AG04450 (cell line): ENCODE measurements at places on chromosomes 5 and 9.
A peak's percentile ranks its signal among the peaks of the same experiment; 100 is the strongest.

DNA sequence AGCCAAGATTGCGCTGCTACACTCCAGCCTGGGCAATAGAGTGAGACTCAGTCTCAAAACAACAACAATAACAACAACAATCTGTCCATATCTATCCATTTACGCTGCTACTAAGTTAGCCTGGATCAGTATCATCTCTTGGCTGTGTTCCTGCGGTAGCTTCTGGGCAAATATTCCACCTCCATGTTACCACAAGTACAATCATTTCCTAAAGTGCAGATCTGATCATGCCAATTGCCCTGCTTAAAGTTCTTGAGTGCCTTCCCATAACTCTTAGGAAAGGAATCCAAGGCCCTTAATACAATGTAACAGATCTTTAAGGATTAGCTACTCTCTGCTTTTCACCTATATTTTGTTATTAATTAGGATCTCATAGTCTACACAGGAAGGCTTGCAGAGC lies 15.4 kb upstream of the PPP2R2B start:
- no peak for DNase-seq

- DNase-seq: no peak
Measured at GRCh38 chr5:130316971-130317680, 412.9 kb downstream of the CHSY3 start.

- DNase-seq: no peak
Measured at GRCh38 chr5:131394128-131394527, 130.3 kb downstream of the CDC42SE2 start.

GRCh38 chr9:89888233-89888632 lies 283.4 kb downstream of the GADD45G start:
- DNase-seq: no peak

DNA sequence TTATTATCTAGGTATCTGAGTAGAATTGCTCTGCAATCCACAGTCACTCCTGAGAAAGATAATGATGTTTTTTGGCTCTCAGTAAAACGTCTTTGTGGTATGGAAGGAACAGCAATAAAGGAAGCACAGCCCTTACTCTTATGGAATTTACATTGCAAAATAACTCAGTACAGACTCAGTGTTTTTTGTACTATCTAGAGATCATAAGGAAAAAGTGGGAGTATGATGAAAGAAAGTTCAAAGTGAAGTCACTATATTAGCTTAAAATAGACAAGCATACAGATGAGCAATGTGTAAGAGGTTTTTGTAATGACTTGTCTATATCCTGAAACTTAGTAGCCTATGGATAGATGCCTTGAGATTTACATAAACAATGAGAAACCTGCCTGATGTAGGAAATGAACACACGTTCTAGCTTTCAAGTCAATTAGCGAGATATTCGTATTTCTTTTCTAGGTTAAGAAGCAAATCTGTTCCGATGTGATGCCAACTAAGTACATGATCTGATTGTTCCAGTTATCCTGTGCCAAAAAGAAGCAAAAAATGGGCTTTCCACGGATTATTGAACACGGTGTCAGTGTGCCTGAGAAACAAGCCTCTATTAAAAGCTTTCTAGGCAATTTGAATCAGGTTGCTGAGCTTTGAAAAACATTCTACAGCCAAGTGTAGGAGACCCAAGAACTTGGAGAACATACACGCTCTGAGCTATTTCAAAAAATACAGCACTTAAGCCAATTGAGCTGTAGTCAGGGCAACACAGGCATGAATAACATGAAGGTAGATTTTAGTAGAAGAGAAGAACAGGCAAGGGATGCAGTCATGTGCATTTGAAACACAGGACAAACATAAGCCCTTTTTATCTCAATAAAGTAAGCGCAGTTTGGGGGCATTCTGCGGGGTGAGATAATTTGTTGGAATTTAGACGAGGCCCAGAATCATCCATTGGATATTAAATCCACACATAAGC lies 86.3 kb upstream of the TAF11L2 start:
- no peak for DNase-seq

DNA sequence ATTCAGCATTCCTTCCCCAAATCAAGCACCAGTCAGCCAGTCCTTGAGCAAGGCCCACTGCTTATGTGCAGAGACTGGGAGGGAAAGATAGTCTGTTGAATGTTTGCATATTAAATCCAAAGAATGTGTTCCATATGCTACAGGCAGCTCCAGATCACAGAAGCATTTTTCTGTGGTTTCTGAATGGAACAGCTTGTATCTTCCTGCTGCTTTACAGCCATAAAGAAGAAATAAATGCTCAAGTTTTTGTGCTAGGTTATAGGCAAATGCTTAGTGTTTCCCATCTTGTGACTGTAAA lies 310.3 kb downstream of the TRIM36 start:
- no peak for DNase-seq

DNA sequence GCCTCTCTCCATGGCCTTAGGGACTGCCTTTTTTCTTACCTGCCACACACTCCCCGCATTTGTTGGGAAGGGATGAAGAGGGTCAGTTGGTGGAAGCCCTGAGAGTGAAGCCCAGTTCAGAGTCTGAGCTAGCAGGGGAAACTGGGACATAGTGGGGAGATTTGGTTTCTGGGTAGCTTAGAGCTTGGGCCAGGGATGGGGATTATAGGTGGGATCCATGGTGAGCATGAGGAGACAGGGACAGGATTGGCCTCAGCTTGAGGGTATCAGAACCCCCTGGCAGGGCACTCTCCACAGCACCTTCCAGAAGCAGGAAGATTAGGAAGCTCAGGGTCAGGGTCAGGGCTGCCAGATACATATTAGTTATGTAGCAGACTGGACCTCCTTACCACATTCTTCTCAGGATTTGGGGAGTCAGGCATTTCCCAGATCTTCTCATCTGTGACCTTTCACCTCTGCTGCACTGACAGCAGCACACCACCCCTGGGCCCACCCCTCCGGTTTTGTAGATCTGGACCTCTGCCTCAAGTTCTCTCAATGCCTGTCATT lies 17.9 kb downstream of the OR13J1 start:
- no peak for DNase-seq

DNA sequence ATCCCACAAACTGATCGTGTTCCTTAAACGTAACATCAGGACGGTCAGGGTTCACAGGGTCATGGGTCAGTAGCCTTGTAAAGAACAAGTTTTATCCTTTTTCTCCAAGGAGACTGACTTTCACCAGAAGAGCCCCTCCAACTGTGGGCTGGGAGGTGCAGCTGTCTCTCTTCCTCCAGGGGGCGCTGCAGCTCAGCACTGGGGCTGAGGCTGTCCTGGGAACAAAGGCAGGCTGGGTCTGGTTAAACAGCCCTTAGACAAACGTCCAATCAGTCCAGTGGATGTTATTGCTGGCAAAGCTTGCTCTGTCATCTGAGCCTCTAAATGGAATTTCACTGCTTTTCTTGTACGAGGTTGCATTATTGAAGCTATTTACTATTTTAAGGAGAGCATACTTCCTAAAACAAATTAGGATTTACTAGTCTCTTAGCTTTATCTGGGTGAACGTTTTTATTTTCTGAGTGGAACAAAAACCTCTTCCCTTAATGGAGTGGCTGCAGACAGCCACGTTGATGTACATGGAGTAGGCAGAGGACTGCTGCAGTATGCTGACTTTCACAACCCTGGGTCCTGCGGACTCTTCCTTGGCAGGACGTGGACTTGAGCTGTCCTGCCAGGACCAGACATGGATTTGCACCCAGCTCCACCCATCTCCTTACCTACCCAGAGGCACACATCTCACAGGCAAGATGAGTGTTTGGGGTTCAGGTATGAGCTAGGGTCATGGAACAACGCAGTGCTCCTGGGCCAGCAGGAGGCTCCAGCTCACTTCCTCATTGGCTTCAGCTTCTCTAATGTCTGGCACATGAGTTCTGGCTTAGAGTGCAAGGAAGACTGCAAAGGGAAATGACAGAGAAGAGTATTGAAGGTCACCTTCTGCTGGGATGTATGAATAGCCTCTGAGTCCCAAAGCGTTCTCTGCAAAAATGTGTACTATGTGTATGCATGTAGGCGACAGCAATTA lies 7.8 kb downstream of the EXOSC2 start:
- DNase-seq: peak; percentile 81

DNA sequence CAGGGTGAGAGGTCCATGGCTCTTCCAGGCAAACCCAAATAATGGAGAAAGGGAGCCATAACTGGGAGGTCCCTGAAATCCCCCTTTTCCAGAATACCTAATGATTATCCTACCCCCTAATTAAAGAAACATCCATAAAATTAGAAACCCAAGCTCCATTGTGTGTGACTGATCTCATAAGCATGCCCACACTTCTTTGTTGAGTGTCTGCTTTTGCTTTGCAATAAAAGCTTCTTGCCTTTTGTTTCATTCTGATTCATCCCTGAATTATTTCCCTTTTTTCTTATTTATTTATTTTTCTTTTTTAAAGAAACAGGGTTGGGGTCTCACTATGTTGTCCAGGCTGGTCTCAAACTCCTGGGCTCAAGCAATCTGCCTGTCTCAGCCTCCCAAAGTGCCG lies 33.1 kb downstream of the BTF3 start:
- DNase-seq: no peak

DNA sequence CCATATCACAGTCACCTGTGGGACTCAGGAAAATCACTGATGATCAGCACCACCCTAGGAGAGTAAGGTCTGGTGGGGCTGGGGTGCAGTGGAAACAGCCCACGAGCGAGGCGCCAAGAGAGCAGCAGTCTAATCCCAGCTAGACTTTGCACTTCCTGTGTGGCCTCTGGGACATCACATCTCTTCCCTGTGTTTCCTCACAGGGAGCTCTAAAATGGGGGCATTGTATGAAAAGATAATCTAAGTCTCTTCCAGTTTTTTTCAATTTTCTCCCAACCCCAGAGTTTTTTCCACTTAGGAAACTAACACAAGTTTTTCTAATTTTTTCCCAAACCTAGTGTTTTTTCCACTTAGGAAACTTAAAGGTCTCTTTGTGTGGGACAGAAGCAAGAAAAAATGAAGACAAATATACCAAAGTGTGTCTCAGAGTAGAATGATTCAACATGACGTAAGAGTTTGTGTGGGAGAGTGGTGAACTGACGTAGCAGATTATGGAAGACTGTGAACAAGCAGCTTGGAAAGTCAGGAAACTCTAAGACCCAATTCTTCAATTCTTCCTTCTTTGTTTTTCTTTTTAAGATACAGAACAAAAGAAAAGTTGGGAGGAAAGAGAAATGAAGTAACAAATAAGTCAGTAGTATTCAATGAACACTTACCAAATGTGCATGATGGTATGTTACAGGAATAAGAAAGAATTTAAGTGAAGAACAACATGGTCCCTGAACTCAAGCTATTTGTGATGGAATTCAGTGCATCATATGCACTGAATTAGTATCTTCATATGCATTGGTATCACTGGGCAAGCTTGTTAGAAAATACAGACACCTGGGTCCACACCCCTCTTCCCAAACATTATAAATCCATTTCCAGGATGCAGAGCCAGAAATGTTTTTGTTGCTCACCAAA lies 51.3 kb downstream of the LHFPL2 start:
- DNase-seq: peak; percentile 70

DNA sequence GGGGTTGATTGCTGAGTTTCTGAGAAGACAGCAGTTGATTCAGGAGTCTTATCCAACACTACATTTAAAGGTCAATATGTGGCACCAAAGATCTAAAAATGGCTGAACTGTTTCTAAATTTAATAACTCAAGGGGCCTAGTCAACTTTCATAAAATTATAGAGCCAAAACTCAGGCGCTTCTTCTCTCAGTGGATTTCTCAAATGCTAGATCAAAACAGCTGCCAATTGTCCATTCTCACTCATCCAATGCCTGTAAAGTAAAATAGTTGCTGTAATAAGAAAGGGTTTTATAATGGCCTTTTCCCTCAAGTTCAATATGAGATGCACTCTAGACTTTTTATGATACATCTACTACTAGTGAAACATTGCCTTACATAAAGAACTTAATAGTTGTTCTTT lies 26.5 kb downstream of the ADAMTSL1 start:
- DNase-seq: no peak

GRCh38 chr5:132296412-132297016 lies 2.3 kb downstream of the SLC22A4 start:
- DNase-seq: no peak

DNA sequence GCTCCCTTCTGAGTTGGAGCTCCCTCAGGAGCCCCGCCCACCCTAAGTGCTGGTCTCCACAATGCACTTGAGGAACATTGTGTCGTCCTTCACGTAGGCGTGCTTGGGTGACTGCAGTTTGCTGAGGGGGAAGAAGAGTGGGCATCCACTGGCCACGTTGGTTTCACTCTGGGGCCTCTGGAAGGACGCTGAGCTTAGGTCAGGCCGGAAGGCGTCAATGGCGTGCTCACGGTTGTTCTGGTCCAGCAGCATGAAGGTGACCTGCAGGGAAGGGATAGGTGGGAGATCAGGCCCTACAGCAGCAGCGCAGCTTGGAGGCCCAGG lies 21.7 kb downstream of the TRAF1 start:
- DNase-seq: no peak

DNA sequence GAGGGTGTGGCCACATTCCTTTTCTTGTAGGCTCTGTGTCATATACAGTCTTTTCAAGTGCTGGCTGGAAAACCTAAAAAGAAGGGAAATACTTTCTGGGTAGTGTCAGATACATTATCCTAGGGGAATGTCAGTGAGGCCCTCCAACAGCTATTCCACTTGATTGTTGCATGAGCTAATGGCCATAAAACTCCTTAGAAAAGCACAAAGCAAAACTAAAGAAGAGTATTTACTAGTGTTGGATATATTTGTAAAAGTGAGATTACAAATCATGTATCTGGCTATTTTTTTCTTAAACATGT lies 829 bp downstream of the ANXA1 start:
- no peak for DNase-seq

GRCh38 chr5:172065431-172066065 lies 59.1 kb upstream of the FBXW11 start:
- no peak for DNase-seq

DNA sequence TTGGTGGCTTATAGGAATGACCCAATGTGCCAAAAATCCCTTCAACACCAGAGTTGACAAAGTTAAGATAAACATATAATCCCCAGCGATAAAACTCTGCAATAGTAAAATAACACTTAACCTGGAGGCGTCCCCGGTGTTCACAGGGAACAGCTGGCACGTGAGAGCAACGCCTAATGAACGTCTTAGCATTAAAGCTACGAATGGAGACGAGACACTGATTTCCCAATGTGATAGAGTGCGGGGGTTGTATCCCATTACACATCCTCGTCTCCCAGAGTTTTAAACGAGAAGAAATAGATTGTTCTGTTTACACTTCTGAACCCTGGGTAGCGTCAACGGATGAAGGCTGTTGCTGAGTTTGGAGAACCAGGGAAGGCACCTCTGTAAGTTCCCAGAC lies 57.6 kb downstream of the PTCH1 start:
- DNase-seq: no peak

DNA sequence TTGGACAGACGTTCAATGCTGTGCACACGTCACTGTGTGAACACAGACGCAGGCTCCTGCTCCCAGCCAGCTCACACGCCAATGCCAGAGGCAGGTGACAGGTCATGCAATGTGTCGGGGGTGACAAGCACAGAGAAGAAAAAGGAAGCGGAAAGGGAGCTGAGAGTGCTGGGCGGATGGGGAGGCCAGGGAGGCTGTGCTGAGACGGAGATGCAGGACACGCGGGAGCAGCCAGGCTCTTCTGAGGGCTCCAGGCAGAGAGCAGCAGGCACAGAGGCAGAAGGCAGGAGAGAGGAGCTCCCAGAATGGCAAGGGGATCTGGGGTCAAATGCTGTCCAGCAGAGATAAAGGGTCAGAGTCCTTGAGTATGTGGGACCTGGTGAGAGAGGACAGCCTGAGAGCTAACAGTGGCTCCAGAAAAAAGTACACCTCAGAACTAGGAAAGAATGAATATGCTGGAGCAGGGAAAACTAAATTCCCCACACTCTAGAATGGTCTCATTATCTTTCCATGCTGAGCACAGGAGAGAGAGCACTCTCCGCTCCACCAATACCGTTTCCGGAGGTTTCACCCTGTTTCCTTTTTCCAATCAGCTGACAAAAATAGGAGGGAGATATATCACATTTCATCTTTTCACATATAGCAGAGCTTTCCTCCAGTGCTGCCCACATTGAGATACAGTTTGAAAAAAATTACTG lies 32.8 kb upstream of the NSMF start:
- no peak for DNase-seq
